Progenitor cell of endocrine pancreas (in vitro differentiated cells): ENCODE measurements at places on chromosomes 5 and 9.

DNA sequence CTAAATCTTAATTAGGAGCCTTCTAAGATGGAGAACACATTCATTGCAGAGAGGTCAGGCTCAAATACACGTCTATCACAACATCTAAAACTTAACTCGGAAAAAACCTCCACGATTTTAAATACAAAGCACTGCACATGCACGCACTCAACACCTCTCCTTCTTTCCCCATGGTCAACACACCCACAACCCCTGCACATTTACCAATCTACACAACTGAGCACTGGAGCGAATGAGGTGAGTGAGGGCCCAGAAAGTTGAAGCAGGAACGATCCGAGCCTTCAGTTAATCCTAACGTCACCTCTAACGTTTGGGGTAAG, 278 bp upstream of the NIPSNAP3A start:
- no peak for DNase-seq

- DNase-seq: no peak
Measured at GRCh38 chr9:118094387-118094786, 390.2 kb downstream of the TLR4 start.

- no peak for DNase-seq
Measured at GRCh38 chr5:100787648-100788047, 115.4 kb downstream of the ST8SIA4 start.

DNA sequence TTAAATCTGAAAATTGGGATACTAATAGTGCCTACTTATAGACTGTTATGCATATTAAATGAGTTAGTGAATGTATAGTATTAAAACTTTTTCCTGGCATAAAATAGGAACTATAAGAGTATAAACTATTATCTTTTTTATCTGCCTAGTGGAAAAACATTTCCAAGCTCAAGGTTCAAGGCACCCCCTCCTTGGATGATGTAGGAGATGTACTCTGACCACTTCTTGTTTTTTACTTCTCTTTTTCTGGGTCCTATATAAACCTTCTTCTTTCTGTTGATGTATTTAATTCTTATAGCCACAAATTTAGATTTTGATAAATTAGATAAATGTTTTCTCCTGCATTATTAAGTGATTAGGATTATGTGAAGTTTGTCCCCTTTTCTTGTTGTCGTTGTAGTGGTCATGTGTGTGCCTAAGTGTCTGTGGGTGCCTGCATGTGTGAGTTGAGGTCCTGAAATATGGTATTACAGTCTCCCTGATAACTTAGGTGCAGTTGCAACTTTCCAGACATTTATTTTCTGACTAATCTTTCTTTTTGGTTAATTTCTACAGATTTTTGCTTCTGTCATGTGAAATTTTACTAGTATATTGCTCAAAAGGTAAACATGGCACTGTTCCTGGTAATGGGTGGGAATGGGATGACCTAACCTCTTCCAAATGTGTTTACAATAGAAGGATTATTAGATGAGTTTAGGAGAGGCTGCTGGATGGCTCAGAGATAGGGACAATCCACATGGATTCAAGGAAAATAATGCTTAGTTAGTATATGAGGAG, 160.8 kb upstream of the CDKN2B start:
- DNase-seq: no peak

DNA sequence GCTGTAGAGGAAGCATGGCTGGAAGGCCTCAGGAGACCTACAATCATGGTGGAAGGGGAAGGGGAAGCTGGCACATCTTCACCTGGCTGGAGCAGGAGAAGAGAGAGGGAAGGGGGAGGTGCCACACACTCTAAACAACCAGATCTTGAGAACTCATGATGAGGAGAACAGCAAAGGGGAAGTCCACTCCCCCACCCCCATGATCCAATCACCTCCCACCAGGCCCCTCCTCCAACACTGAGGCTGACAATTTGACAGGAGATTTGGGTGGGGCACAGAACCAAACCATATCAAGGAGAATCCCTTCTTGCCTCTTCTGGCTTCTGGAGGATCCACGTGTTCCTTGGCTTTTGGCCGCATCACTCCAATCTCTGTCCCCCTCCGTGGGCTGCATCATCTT, 13.1 kb upstream of the CMBL start:
- DNase-seq: no peak

- no peak for DNase-seq
Measured at GRCh38 chr9:124222109-124222508, 35.6 kb upstream of the NEK6 start.

GRCh38 chr5:159198063-159199036, 11.0 kb downstream of the RNF145 start:
- DNase-seq: no peak

DNA sequence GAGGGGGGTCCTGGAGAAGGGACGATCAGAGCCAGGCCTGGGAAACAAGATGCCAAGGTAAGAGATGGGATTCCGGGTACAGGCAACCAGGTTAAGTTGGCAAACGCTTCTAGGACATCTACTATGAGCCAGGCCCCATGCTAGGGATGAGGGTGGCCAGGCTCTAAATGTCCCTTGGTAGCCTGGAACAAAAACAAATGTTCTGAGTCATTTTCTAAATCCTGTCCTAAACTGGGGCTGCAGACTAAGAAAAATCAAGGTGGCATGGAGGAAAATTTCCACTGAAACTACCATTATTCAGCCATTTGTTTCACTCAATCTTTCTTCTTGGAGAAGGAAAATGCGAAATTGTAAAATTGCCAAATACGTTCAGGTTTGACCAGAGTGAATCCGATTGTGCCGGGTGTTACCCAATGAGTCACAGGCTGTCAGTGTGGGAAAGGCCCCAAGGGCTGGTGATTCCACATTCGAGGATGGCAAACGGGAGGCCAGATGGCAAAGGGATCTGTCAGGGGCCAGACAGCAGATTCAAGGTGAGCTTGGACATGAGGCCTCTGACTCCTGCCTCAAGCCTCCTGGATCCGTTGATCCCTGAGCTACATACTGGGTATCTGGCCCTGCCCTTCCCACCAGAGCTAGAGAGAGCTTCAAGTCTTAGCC, 57.6 kb downstream of the PAX5 start:
- DNase-seq: no peak

- DNase-seq: no peak
Measured at GRCh38 chr9:113741886-113742854, 133.9 kb upstream of the ZNF618 start.

- DNase-seq: no peak
Measured at GRCh38 chr9:110456681-110457080, 119.0 kb upstream of the TXNDC8 start.

- DNase-seq: no peak
Measured at GRCh38 chr5:6342689-6343315, 35.5 kb downstream of the MED10 start.

- no peak for DNase-seq
Measured at GRCh38 chr5:160133071-160133917, 14.0 kb upstream of the PWWP2A start.

DNA sequence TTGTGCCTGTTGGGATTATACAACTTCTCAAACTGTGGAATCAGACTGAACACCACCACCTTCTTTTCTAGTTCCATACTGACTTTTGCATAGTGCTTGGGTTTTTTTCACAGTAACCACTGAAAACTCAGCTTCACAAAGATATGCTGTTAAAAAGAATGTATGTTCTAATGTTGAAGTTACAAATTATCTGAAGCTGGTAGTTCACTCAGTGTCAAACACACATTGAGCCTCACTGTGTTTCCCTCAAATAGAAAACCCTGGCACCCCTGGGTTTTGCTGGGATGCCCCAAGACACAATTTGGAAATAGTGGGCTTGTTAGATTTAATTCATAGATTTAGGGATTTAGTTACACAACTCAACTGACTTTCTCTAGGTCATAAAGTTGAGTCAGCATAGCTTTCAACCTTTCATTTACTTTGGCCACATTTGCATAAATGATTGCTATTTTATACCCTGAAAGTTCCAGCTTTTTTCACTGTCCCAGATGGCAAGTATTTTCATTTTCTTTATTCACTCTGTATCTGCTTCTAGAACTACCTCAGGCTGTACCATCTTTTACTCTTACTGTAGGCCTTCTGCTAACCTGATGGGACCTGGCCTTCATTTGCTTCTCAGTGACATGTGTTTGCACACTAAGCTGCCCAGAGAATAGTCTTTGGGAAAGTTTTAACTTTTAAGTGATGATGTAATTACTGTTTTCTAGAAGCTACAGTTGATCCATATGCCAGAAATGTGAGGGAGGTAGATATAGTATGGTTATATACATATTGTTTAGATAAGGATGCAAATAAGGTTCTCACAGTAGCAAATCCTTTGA, 115.1 kb downstream of the CDC42SE2 start:
- DNase-seq: no peak

DNA sequence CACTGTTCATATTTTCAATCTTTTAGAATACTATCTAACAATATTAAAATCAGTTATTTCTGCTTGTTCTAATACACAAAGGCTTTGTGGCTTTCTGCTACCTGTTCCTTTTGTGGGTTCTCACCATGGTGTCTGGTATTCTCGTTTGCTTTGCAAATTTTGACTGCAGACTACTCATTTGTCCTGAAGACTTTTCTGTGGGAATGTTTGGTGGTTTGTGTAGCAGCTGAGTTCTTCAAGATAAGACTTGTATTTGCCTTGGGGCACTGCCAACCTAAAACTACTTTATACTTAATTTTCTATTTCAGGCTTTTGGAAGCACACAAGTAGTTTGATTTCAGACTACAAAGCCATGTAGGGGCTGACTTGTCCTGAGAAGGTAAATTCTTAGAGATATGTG, 11.1 kb downstream of the IL33 start:
- no peak for DNase-seq

GRCh38 chr5:2179861-2180260, 297.1 kb upstream of the IRX4 start:
- no peak for DNase-seq

DNA sequence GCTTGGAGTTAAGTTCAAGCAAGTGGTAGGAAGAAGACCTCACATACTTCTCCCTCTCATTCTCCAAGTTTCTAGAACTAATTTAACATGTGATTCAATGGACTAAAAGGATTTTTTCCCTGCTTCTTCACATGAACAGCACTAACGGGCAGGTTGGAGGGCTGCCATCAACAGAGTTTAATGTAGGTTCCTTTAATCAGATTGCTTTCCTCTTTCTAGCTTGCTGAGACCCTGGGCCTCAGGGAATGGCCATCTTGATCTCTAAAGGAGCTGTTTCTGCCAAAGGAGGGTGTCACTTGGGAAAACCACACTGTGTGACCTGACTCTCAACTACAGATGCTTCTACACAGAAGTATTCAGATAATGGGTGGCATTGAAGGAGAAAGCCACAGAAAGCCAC, 223.3 kb downstream of the PIK3R1 start:
- DNase-seq: no peak

DNA sequence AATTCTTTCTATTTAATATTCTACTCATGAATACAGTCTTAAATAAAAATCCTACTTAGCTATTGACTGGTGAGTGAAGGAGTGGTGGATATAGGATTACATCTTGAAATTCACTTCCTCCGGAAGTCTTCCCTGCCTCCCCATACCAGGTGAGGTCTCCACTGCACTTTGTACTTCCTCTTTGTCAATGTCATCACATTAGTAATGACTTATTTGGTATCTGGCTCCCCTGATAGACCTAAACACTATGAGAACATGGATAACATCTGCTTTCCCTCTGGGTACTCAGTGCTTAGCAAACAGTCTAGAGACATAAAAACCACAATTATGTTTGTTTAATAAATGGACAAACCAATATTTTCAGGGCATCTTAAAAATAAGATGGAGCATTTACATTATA, 532.1 kb downstream of the PDE4D start:
- no peak for DNase-seq
